ENCODE measurements at places on chromosomes 2 and 18. TPM values are rescaled to one million over a fixed set of nuclear protein-coding genes. Genes with fewer than 3 reads are reported as not detected.

The MALL gene
- 130 TPM for total RNA-seq

The REEP1 gene
- 0.98 TPM for total RNA-seq

The SLC4A5 gene
- 0.65 TPM for total RNA-seq

The CEBPZOS gene
- 15.4 TPM for total RNA-seq

The CD8B2 gene
- total RNA-seq: not detected

The EIF5B gene
- total RNA-seq: 27.6 TPM

The CROCC2 gene
- not detected for total RNA-seq

The RAB17 gene
- total RNA-seq: 9.5 TPM

The RFX8 gene
- 0.57 TPM for total RNA-seq

The PROKR1 gene
- not detected for total RNA-seq

The CHRNG gene
- not detected for total RNA-seq

The KIAA2012 gene
- total RNA-seq: not detected

The DES gene
- not detected for total RNA-seq

The ONECUT2 gene
- total RNA-seq: under 0.01 TPM

The ASXL3 gene
- 0.57 TPM for total RNA-seq

The PDE11A gene
- 0.10 TPM for total RNA-seq

The SEH1L gene
- 46.3 TPM for total RNA-seq

The PDE1A gene
- total RNA-seq: 1.7 TPM

The EMX1 gene
- not detected for total RNA-seq

The CIB4 gene
- total RNA-seq: not detected

The MOGAT1 gene
- total RNA-seq: not detected

The PKP4 gene
- total RNA-seq: 58.8 TPM

The OSR1 gene
- total RNA-seq: not detected

All from vein endothelial cell (primary cell).